Retinal pigment epithelial cell (primary cell): ENCODE measurements at places on chromosomes 16 and 17.

- DNase-seq = no peak
These were observed 37.5 kb upstream of the XYLT1 start for GRCh38 chr16:17508303-17508702.

- no peak for DNase-seq
These were observed 390 bp downstream of the ZNRF1 start for GRCh38 chr16:74999219-74999608.

- DNase-seq = no peak
These were observed 22.7 kb downstream of the YWHAE start for GRCh38 chr17:1377334-1377733.

DNA sequence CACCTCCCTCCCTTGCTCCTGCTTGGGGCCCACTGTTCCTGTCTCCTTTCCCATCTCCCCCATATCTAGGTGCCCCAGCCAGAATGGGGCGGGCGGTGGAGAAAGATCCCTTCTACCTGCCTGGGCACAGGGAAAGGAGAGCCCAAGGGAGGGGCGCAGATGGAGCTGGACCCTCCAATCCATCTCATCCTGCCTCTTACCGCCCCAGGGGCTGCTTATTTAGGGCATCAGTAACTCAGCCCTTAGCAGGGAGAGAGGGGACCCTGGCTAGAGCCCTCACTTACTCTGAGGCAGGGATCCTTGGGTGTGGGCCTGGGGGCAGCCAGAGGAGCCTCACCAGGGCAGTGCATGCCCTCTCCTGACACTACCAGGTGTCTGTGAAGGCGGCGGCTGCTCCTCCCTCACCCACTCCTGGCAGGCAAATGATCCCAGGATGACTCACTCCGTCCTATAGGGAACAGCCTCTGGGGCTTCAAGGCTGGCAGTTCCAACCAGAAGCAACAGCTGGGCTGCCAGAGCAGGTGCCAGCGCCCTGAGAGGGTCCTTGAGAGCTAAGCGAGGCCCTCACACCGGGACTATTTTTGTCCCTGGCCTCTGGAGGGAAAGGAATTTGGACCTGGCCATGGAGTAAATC, 16.3 kb upstream of the BCAR1 start:
- DNase-seq = no peak

DNA sequence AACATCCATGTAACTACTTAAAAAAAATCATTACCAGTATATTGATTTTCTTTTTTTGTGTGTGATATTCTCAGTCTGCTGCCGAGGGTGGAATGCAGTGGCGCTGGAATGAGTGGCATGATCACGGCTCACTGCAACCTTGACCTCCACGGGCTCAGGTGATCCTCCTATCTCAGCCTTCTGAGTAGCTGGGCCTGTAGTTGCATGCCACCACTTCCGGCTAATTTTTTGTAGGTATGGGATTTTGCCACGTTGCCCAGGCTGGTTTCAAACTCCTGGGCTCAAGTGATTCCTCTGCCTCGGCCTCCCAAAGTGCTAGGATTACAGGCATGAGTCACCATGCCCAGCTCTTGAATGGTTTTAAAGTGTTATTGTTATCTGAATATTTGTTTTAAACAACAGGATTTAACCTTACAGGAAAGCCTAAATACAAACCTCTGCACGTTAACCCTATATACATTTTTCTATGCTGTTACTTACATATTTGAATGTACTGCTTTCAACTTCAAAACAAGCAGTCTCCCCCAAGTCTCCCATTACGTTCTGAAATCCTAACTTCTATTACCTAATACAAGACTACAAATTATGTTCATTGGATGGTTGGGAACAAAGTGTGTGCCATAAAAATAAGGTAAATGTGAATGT, 61.7 kb downstream of the KPNA2 start:
- no peak for DNase-seq

DNA sequence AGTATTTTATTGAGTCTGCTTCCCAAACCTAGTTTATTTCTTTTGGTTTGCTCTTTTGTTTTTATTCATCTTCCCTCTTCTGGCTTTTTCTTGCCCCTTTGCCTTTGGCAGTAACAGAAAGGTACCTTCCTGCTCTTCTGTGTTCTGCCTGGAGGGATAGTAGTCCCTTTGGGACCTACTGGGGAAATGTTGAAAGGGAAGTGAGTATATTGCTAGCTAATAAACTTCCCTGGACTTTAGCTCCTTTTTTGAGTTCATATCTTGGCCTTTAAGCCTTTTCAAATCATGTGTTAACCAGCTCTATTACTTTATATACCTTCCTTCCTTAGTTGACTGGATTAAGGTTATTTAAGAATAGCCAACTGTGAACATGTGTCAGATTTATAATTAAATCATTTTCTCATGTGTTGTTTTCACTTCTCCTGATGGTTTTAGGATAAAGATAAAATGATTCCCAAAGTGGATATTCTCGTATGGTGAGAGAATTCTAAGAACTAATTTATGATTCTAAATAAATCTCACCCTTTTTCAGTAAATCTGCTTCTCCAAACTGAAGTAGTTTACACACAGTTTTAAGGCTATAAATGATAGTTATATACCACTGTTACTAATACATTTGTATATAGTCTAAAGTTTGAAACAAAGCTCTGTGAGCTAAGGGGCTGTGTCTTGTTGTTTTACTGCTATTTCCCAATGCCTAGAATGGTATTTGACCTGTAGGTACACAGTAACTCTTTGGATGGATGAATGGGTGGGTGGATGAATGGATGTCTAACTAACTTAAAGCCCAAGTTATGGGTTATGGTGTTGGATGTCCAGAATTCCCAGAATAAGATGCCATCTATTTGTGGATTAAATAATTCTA, 45.7 kb downstream of the OMG start:
- no peak for DNase-seq

DNA sequence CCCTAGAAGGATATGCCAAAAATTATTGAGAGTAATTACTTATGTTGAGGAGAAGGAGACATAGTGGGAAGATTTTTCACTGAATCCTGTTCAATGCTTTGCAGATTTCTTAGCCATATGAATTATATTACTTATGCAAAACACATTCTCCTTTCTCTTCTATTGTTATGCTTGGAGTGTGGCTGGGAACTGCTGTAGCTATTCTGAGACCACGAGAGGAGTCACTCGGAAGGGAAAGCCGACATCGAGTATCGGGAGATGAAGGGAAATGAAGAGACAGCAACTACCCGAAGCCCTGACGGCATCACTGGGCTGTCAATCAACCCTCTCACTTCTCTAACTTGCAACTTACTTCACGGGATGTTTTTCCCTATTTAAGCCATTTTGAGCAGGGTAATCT, 39.6 kb downstream of the STX8 start:
- DNase-seq = no peak

DNA sequence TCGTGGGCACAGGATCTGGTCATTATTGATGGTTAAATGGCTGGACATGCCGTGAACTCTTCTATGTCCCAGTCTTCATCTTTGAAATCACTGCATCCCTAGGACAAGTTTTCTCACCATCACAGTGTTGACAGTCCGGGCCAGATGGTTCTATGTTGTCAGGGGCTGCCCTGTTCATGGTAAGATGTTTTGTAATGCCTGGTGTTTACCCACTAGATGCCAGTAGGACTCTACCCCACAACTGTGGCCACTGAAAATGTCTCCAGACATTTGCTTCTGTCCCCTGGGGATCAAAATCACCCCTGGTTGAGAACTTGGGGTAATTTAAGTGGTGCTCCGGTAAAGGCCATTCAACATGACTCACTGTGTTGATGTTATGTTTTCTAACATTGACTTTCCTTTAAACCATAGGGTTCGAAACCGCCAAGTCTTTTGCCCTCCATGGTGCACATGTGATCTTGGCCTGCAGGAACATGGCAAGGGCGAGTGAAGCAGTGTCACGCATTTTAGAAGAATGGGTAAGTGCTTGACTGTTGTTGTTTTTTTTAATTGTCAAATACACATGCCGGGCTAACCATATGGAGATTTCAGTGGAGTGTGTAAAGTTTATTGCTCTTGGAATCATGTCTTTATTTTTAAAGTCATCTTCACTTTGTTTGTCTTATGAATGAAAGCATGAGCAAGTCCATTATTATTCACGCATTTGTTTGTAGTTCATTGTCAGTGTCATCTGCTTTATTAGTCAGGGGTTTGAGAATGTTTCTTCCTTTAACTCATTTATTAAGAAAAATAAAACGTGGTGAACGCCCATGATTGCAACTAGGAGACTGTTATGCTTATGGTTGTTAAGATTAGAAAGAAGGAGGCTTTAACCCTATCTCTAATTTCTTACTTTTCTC, 64.6 kb downstream of the WWOX start:
- no peak for DNase-seq

GRCh38 chr17:37483311-37484039, 6.2 kb upstream of the DUSP14 start:
- DNase-seq = no peak

DNA sequence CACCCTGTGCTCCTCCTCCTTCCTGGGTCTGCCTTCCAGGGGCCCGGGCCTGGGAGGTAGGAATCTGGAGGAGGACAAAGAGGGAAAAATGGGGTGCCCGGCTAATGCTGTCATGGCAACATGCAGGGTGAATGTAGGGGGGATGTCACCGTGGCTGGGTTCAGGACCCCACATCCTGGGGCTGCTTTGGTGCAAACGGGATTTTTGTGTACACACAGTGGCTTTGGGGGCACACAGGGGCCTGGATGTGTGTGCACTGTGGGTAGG, 37.0 kb upstream of the CDC42EP4 start:
- DNase-seq = no peak

- DNase-seq = no peak
These were observed 999 bp downstream of the XYLT1 start for GRCh38 chr16:17469741-17470181.

GRCh38 chr17:39634384-39634871, 2.5 kb upstream of the STARD3 start:
- no peak for DNase-seq

DNA sequence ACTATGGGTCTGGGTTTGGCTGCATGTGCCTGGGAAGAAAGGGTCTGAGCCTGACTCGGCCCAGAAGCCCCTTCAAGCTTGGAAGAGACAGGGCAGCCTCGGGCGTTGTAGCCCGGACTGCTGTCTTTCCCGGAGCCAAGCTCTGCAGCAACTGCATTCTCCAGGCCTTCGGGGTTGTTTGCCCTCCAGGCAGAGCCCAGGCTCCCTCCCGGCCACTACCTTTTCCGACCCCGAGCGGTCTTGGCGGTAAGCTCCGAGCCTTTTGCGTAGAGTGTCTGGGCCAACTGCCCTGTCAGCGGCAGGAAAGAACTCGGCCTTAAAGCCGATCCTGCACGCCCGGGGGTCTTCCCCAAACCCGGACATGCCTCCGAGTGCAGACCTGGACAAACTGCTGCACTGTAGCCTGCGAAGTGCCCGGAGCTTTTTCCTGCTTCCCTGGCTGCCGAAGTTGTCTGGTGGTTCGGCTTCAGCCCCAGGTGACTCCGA, 1.3 kb downstream of the LHX1 start:
- DNase-seq = no peak

- no peak for DNase-seq
These were observed 20.1 kb upstream of the SLC46A1 start for GRCh38 chr17:28426081-28426519.

GRCh38 chr16:561957-562938, 2.1 kb downstream of the PRR35 start:
- no peak for DNase-seq

GRCh38 chr17:65109990-65110680, 27.0 kb upstream of the RGS9 start:
- no peak for DNase-seq

DNA sequence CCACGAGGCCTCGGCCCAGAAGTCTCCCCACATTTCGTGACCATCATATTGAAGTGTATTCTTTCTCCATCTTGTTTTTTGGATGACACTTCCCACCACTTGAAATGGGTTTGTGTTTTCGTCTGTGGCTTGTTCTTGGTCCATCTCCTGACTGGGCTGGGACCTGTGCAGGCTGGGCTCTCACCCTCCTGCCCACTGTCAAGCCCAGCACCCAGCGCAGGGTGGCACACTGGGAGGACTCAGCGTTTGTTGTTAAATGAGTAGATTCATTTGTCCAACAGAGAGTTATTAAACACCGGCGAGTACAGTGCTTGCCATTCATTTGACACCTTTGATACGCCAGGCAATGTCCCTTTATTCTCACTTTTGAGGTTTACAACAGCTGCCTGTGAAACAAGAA, 22.6 kb downstream of the NT5M start:
- DNase-seq = no peak

DNA sequence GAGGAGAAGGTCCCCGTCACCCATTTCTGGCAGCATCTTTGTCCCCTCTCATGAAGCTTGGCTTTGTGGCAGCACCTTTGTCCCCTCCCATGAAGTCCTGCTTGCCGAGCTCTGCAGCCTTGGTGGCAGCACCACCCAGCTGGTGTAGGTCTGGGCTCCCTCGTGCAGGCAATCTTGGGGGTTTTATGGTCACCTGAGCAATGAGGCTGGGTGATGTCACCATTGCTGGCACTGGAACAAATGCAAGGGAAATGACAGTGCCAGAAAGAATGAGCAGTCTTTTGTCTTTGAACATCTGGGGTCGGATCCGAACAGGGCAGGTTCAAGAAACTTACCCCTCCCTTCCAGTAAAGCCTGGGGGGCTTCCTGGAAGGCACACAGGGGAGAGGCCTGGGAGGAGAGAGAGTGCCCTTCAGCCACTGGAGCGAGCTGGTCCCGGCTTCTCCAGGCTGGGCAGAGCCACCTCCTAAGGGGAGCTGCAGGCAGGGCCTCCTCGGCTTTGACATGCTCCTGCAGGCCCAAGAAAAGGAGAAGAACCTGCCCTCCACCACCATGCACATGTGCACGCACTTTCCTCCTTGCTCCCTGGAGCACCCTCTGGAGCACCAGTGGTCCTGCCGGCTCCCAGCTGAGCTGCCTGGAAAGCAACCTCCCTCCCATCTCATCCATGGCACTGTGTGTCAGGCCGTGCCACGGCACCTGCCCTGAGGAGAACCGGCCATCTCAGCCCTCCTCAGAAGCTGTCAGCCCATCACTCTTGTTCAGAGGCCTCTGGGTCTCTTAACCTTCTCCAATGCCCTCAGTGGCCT, 16.0 kb downstream of the BTBD17 start:
- DNase-seq = no peak

DNA sequence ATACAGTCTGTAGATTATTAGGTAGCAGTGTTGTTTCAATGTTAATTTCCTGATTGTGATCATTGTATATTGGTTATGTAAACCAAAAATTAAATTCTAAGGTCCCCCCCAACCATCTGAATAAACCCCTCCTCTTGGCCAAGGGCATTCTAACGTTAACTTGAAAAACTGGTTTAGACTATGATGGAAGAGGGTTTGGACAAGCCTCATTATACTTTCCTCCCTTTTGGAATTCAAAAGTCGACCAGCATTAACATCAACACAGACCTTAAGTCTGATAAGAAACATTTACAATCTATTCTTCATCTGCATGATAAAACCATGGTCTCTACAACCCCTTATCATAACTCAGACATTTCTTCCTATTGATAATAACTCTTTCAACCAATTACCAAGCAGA, 20.6 kb upstream of the KIFC3 start:
- DNase-seq = no peak
